Central memory CD4-positive, alpha-beta T cell (primary cell): ENCODE measurements at places on chromosomes 2 and 18.

DNA sequence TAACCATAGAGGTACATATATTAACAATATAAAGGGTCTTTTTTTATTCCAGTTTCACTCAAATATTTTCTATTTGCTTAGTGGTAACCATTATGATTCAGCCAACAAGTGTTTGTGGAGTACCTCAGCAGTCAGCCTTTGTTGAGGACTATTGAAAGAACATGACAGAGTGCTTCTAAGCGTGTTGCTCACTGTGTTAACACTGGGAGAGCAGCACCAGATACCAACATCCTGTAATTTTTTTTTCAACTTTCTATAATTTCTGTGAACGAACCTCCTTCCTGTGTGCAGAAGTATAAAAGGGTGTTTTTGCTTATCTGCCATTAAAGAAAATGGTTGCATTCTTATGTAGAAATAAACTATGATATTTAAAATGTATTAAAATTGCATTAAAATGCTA is 239.0 kb downstream of the PHLPP1 start:
- DNase-seq = no peak

- no peak for DNase-seq
Observed at GRCh38 chr18:54849683-54850082, 21.4 kb downstream of the RAB27B start.

DNA sequence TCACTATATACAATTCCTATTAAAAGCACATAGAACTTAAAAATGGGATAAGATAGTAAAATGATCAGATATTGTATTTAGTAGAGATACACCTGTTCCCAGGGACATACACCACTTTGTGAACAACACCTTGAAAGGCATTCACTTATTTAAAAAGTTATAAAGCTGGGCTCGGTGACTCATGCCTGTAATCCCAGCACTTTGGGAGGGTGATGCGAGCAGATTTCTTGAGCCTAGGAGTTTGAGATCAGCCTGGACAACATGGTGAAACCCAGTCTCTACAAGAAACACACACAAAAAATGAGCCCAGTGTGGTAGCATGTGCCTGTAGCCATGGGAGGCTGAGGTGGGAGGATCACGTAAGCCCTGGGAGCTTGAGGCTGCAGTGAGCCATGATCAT is 90.9 kb downstream of the RAPGEF4 start:
- DNase-seq = no peak

DNA sequence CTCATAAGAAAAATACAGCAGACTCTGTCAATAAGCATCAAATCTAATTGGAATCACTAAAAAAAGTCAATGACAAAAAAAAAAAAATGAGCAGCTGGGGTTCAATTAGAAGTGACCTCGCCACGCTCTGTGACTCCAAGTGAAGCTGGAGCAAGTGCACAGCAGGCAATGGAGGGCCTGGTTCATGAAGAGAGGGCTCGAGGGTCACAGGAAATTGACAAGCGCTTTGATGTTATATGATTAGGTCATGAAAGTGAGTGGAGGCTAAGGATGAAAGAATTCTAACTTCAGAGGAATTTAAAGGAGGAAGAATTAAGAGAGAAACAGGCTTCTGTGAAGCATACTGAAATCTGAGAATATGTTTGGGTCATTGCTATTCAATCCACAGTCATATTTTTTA is 85.4 kb upstream of the TMEM18 start:
- DNase-seq = no peak

DNA sequence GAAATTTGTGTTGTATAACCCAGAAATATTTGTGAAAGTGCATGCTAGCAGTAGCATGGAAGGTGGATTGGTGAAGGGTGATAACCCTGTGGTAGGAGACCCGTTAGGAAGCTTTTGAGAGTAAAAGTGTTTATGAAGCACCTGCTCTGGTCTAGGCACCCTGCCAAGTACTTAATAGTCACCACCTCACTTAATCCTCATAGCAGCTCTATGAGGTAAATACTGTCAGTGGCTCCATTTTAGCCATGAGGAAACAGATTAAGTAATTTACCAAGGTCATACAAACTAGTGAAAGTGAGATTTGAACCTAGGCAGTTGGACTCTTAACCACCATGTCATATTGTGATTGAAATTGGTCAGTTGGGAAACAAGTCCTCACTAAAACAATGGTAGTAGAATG is 66.8 kb downstream of the TET3 start:
- DNase-seq = no peak

DNA sequence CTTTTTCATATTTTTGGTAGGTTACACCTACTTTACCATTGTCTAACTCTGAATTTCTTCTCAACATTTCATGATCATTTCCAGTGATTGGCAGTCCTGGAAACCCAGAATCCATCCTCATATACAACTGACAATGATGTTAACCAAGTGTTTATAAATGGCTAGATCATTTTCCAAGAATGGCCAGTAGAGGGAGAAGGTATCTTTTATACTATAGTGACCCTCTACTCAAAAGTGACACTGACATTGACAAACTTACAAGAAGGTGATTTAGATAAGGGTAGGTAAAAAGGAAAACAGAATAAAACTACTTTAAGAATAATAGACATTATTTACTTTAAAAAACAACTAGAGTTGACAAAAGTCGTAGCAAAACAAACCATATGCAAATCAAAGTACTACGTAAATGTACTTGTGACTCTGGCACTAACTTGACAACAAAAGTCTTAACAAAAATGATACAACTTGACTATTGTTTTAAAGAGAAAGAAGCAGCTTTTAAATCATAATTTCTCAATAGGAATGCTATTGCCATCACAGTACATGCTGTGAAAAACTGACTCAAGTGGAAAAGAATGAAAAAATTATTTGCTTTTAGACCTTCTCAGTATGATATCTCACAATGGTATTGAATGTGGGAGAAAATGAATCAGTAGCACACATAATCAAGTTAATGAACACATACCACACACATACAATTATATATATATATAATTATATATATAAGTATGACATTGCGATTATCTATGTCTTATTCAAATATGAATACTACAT is 76.6 kb upstream of the GRB14 start:
- DNase-seq = no peak

DNA sequence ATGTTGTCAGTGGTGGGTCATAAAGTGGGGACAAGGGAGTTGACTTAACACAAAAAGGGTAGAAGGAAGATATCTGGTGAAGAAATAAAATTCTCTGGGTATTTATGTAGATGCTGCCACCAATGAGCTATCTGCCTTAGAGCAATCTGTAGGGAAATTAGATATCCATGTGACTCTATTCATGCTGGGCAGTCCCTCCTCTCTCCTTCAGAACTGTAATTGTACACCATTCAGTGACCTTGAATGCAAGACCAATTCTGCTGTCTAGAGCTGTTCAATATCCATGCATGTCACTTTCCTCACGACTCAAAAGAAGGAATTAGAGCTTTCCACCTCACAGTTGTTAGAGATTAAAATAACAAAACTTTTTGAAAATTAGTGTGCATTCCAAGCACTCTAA is 28.6 kb upstream of the TDRD15 start:
- no peak for DNase-seq

DNA sequence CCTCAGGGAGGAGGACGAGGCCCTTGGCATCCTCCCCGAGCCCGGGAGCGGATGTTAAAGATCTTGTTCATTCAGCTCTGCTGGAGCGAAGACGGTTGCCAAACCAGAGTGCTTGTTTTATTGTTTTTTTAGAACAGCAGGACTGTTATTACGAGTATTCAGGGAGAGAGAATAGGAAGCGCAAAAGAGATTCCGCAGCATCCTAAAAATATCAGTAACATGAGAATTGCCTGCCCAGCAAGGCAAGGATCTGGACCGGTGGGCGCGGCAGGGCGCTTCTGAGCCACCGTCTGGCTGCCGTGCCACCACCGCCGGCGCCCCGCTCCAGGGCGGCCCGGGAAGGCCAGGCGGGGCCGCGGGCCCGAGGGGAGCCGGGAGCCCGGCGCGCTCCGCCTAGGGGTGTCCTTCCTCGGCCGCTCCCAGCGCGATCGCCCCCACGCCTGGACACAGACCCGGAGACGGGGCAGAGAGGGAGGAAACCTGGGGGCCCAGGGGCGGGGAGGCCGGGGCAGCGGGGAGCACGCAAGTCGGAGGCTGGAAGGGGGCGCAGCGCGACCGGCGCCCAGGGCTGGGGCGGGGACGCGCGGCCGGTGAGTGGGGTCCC is 843 bp downstream of the CYS1 start:
- DNase-seq = peak; percentile 13

GRCh38 chr18:58313491-58314032 is 269.5 kb downstream of the NEDD4L start:
- DNase-seq = no peak

DNA sequence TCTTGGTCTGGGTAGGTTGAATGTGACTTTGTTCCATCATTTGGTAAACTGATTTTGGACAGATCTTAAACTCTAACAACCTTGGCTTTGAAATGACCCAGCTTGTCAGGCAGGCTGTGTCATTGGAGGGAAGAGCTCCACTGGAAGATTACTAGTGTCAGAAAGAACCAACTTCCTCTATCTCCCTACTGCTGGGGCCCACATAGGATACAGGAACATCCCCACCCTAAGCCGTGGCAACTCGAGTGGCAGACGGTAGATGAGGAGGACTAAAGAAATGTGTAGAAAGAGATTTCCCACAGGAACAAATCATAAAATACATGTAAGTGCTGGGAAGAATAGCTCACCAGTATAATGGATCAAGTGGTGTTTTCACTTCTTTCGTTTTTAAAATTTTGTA is 4.3 kb upstream of the G6PC2 start:
- no peak for DNase-seq

DNA sequence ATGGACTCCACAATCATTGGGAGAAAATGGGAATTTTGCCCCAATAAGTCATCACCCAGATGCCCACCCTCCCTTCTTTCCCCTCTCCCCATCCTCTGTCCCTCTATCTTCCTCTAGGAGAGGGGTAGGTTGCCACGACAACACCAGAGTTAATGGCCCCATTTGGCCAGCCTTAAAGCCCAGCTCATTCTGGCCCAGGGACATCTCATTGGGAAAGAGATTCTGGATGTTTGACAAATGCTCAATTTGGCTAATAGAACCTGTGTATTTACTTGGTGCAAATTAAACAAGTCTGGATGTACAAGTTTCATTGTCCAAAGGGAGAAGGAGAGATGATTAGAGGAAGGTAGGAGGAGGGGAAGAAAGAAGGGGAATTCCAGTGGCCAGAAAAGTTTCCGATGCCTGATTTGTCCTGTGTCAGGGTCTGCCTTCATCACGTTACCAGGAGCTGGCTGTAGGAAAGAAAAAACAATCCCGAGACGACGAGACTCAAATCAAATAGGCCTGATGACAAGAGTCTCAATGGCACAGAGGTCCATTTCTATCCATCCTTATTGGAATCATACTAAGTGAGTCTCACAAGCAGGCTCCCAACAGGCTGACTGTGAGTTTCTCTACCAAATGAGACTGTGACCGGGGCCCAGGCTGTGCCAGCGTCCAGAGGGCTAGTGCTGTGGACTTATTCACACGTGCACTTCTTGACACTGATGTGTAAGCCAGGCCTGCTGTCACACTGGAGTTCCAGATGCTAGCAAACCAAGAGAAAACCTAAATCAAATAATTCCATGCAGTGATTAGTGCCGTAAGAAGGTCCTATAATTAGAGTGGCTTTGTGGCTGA is 265.2 kb upstream of the APCDD1 start:
- no peak for DNase-seq

GRCh38 chr2:234193977-234194563 is 143.6 kb downstream of the SPP2 start:
- DNase-seq = no peak

GRCh38 chr2:69380072-69380917 is 6.7 kb downstream of the GFPT1 start:
- no peak for DNase-seq

GRCh38 chr2:111171337-111171930 is 50.7 kb downstream of the BCL2L11 start:
- no peak for DNase-seq

DNA sequence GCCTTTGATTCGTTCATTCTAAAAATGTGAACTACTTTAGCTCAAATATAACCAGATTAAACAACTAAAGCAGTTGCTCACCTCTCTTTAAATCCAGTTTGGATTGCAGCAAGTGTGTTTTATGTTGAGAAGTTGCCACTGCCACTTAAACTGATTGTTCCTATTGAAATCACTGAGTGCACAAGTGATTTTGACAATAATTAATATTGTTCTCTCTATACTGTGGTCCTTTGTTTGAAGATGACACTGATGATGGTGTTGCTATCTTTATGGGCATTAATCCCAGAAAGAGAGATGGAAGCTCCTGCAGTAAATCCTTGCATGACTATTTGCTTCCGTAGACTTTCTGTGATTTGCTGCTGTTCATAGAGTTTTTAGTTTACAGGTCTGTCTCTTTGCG is 251.4 kb upstream of the ZEB2 start:
- DNase-seq = no peak

DNA sequence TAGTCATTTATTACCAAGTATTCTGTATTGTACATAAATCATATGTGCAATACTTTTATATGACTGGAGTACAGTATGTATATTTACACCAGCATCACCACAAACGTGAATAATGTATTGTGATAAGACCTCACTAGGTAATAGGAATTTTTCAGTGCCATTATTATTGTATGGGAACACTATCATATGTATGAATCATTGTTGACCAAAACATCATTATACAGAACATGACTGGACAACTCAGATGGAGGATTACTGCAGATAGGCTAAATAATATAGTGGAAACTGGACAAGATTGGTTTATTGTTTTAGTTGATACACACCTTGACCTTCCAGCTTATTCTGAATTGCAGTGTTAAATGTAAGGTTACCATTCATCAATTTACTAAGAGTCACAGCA is 33.4 kb downstream of the VAPA start:
- no peak for DNase-seq

DNA sequence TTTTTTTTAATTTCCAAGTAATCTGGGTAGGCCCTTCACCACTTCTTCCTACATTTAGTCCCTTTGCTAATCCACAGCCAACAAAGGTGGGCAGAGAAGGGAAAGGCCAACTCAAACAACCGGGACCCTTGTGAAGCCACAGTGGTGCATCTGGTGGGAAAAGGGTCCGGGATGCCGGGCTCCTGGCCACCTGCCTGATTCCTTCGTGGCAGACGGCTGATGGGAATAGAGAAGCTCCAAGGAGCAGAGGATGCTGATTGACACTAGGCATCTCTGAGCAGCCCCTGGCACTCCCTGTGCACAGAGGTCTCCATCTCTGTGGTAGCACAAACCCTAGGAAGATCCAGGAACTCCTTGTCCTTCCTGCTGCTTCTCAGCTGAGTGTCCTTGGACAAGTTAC is 37.0 kb downstream of the POLR1A start:
- no peak for DNase-seq

GRCh38 chr2:20568501-20569463 is 82.1 kb downstream of the HS1BP3 start:
- DNase-seq = peak; percentile 12

- DNase-seq = no peak
Observed at GRCh38 chr2:92074549-92074898, 2796.7 kb upstream of the TEKT4 start.

- DNase-seq = peak; percentile 12
Observed at GRCh38 chr2:85537600-85538506, 1.1 kb upstream of the MAT2A start.
